ENCODE measurements at places on chromosomes 1 and 21.

DNA sequence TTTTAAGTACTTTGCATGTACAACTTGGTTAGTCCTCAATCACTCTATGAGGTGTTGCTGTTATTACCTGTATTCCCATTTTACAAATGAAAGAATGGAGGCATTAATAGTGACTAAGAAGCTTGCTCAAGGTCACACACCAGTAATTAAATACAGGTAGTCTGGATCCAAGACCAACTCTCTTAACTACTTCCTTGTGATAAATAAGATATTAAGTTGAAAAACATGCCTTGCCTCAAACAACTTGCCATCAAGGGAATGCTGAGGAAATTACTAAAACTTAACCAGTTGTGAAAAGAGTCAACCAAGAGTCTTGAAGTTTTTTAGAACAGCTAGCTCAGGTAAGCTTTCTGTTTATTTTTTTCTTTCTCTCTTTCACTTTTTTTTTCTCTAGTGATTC lies 21.0 kb upstream of the LAMC1 start:
- DNase-seq = no peak

- no peak for DNase-seq
These were observed 67.5 kb upstream of the CLDN14 start for GRCh38 chr21:36547464-36547863.

- DNase-seq = no peak
These were observed 72.3 kb downstream of the SIPA1L2 start for GRCh38 chr1:232557502-232558191.

DNA sequence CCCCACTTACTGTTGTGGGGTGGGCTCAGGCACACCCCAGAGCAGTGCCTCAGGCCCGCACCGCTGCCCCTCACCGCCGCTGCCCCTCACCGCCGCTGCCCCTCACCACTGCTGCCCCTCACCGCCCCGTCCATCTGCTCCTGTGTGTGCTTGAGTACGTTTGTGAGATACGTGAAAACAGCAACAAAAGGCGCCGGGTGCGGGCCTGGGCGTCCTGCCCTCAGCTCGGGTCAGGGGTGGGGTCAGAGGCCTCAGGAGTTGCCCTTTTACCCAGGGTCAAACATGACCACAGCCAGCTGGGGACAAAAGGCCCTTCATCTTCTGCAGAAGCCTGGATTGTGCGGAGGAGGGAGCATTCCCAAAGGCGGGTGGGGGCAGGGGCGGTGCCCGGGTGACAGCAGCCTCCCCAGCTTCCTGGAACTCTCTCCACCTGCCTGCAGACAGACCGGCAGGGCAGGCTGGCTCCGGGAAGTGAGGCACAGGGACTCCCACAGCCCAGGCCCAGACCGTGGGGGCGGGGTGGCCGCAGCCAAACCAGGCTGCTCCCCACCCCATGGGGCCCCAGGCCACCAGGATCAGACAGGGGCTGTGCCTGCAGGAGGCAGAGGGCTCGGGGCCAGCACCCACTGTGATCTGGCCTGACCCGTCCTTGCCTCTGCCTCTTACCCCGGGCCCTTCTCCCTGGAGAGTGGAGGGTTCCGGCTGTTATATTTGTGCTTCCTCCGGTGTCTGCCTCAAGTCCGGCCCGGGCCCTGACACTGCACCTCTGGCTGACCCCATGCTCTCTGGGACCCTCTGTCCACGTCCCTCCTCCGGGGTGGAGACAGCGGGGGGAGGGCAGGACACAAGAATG lies 2.3 kb upstream of the VWA1 start:
- DNase-seq = no peak

DNA sequence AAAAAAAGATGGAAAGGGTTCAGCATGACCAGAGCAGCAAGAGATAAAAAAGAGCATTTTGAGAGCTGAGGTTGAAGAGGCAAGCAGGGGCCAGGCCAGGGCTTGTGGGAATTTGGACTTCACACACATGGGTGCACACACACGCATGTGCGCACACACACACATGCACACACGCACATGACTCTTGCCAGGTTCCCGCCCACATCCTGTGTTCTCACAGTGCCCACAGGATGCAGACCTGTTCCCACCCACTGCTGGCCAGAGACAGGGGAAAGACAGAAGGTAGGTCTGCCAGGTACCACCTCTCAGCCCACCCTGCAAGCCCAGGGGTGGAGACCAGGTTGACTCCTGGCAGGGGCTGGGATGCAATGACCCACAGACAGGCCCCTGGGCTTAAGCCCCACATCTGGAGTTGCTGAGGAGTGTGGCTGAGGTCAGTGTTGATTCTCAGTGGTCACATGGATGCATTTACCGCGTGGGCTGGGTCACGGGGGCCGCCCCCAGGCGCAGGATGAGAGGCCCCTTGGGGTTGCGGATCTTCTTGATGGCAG lies 4.4 kb downstream of the COL16A1 start:
- DNase-seq = no peak
